ENCODE measurements at places on chromosomes 3 and 15. TPM values are rescaled to one million over a fixed set of nuclear protein-coding genes. Genes with fewer than 3 reads are reported as not detected.

The OR5K2 gene
- total RNA-seq: not detected

The SLC51A gene
- total RNA-seq: 1.1 TPM

The NPAP1 gene
- not detected for total RNA-seq

The C2CD4A gene
- 0.67 TPM for total RNA-seq

The EHHADH gene
- 11.1 TPM for total RNA-seq

The TEX55 gene
- not detected for total RNA-seq

GRCh38 chr3:43183456-43183855 lies 77.6 kb upstream of the POMGNT2 start:
- H3K4me3 ChIP-seq: no peak overlapping the region
- no peaks in the 10 kb centered on the region for H3K36me3 ChIP-seq
- H3K4me1 ChIP-seq: no peaks in the 10 kb centered on the region
- DNase-seq: no peak
- no peaks in the 10 kb centered on the region for H3K27me3 ChIP-seq

- peaks cover 13% of the 10 kb centered on the region for H3K36me3 ChIP-seq
- H3K4me3 ChIP-seq: no peak overlapping the region
- no peak for DNase-seq
- no peaks in the 10 kb centered on the region for H3K27me3 ChIP-seq
These were observed 12.2 kb downstream of the STAB1 start for GRCh38 chr3:52507359-52507758.

DNA sequence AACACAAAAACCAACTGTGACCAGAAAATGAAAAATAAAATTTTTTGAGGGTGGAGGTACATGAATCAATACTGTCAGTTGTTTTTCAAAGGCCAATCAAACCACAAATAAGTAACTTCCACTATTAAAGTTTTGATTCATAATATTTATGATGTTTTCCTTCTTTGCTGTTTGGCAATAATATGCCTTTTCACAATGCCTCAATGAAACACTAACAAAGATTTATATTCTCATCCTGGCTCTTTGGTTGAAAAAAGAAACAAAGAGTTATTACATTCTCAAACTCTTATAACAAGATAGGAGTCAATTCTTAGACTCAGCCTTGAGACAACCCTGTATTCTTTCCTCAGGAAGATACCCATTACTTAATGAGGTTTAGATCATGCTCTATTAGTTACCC lies 63.1 kb downstream of the C3orf70 start:
- no peak overlapping the region for H3K4me3 ChIP-seq
- H3K36me3 ChIP-seq: no peaks in the 10 kb centered on the region
- H3K27me3 ChIP-seq: no peaks in the 10 kb centered on the region
- no peaks in the 10 kb centered on the region for H3K4me1 ChIP-seq

- no peak for DNase-seq
- no peaks in the 10 kb centered on the region for H3K27me3 ChIP-seq
- H3K36me3 ChIP-seq: no peaks in the 10 kb centered on the region
- H3K4me3 ChIP-seq: no peak overlapping the region
These were observed 53.6 kb upstream of the THRB start for GRCh38 chr3:24548278-24548677.

GRCh38 chr15:64755427-64755940 lies 19.9 kb downstream of the RBPMS2 start:
- DNase-seq: no peak
- H3K4me3 ChIP-seq: no peak overlapping the region
- peaks cover 7% of the 10 kb centered on the region for H3K4me1 ChIP-seq
- no peak overlapping the region for H3K27ac ChIP-seq
- H3K27me3 ChIP-seq: no peaks in the 10 kb centered on the region
- no peaks in the 10 kb centered on the region for H3K36me3 ChIP-seq

DNA sequence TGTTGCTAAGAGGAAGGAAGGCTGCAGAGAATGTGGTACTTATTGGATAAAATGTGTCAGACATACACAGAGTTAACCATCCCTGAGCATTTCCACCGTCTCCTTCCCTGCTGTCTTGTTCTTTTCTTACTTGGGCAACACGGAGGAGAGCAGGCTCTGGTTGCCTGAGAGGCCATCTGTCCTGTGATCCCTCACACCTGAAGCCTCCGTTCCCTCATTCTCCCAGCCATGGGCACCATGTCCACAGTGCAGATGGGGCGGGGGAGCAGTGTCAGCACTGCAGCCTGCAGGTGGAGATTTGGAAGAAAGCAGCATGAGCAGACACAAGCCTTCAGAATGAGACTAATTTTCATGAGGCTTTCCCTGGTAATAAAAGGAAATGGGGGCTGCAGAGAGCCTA lies 133.7 kb downstream of the CHCHD6 start:
- H3K36me3 ChIP-seq: no peaks in the 10 kb centered on the region
- H3K27me3 ChIP-seq: no peaks in the 10 kb centered on the region
- H3K4me3 ChIP-seq: no peak overlapping the region
- H3K27ac ChIP-seq: no peak overlapping the region
- H3K4me1 ChIP-seq: no peaks in the 10 kb centered on the region
- DNase-seq: no peak

- H3K27ac ChIP-seq: no peak overlapping the region
- peaks cover 2% of the 10 kb centered on the region for H3K27me3 ChIP-seq
- H3K4me3 ChIP-seq: no peak overlapping the region
- peak; percentile 29 for DNase-seq
- no peaks in the 10 kb centered on the region for H3K36me3 ChIP-seq
- H3K4me1 ChIP-seq: peaks cover 9% of the 10 kb centered on the region
These were observed 11.6 kb upstream of the ZXDC start for GRCh38 chr3:126487151-126487771.

GRCh38 chr3:23202203-23202920 lies 765 bp upstream of the UBE2E2 start:
- H3K4me1 ChIP-seq: peaks cover 8% of the 10 kb centered on the region
- H3K27me3 ChIP-seq: no peaks in the 10 kb centered on the region
- H3K27ac ChIP-seq: peak overlapping the region; percentile 85
- no peaks in the 10 kb centered on the region for H3K36me3 ChIP-seq

- peak overlapping the region; percentile 21 for H3K27ac ChIP-seq
- DNase-seq: no peak
- no peaks in the 10 kb centered on the region for H3K4me1 ChIP-seq
- peaks cover 31% of the 10 kb centered on the region for H3K36me3 ChIP-seq
- H3K27me3 ChIP-seq: no peaks in the 10 kb centered on the region
These were observed 49.5 kb downstream of the TLE3 start for GRCh38 chr15:70048198-70048565.

DNA sequence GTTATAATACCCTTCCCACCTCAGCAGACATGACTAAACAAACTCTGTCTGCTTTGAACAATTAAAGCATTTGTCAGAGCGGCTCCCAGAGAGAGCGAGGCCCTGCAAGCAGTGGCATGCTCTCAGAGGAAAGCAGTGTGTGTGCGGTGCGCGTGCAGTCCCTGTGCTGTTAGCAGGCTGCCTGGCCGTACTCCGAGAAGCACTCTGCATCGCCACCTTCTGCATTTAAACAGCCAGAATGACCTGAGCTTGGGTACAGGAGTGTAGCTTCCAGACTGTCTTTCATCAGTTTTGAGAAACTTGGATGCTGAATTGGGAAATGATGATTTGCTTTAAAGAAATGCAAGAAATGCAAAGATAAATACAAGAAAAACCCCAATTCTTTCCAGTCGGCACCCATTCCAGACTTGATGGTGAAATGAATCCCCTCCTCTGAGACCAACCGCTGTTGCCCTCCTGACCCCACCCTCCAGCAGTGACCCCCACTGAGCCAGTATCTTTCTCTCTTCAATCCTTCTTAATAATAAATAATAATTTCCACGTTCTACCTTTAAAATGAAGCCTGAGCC lies 113.5 kb downstream of the VGLL4 start:
- no peaks in the 10 kb centered on the region for H3K27me3 ChIP-seq
- peak; percentile 85 for DNase-seq
- H3K36me3 ChIP-seq: no peaks in the 10 kb centered on the region
- no peaks in the 10 kb centered on the region for H3K4me1 ChIP-seq
- H3K27ac ChIP-seq: no peak overlapping the region

DNA sequence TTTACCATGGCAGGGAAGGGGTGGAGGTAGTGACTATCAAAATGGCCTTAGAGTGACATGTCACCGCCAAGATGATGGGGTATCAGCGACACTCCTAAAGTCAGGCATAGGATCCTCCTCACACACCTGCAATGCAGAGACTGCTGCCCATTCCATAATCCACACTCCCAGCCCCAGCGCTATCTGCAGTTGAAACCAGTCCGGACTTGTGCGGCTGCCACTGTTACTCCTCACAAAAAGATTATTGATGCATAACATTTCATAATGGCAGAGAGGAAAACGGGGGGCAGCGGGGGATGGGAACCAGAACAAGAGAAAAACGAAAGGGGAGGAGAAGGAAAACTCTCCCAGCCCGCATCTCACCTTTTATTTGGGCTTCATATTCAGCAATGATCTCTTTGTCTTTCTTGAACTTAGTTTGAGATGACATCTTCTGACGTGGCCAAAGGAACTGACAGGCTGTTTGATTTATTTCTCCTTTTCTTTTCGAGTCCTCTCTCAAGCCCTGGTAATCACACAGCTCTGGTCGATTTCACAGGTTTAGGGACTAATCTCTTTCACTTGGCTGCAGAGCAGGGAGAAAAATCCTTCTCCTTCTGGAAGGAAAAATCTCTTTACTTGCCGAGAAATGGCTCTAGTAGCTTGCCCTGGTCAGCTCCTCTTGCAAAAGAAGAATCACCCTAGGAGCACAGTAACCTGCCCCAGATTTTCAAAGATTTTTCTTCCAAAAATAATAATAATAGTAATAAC lies 749 bp downstream of the SRGAP3 start:
- no peaks in the 10 kb centered on the region for H3K27me3 ChIP-seq
- peaks cover 31% of the 10 kb centered on the region for H3K4me1 ChIP-seq
- no peak overlapping the region for H3K4me3 ChIP-seq
- no peak overlapping the region for H3K27ac ChIP-seq

- no peaks in the 10 kb centered on the region for H3K27me3 ChIP-seq
- no peaks in the 10 kb centered on the region for H3K4me1 ChIP-seq
- H3K36me3 ChIP-seq: no peaks in the 10 kb centered on the region
- H3K27ac ChIP-seq: no peak overlapping the region
- H3K4me3 ChIP-seq: no peak overlapping the region
These were observed 187.2 kb downstream of the TLE3 start for GRCh38 chr15:69910514-69910913.

GRCh38 chr3:114557791-114558190 lies 264.0 kb downstream of the TIGIT start:
- no peak overlapping the region for H3K4me3 ChIP-seq
- no peaks in the 10 kb centered on the region for H3K4me1 ChIP-seq
- no peaks in the 10 kb centered on the region for H3K27me3 ChIP-seq
- H3K36me3 ChIP-seq: no peaks in the 10 kb centered on the region

DNA sequence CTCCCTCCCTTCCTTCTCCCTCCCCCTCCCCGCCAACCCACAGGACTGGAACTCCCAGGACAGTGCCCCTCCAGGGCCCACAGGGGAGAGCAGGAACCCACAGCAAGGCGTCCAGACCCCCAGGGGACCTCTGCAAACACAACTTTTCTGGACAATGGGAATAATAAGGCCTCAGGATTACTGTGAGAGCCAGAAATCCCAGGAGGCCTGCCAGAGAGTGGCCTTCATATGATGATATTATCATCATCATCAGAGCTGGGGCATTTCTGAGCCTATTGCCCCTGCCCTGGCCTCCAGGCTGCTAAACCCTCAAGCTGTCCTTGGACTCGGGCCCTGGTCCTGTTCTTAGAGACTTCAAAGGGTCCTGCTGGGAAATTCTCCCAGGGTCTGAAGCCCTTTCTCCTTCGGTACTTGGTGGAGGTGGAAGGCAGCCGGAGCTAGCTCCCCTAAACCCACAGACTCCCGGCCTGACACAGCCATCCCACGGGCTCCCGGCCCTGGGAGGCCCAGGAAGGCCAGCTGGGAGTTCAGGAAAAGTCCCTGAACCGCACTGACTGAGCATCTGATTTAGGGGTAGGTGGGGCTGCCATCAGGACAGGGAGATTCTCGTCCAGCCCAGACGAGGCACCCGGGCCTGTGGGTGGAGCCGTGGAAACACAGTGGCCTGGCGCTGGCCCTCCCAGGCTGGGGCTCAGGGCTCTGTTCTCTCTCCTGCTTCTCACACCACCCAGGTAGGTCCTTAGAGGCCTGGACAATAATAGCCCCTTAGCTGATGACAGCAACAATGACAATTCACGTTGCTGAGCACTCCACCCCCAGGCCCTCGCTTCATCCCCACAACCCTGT lies 4.9 kb downstream of the CALML4 start:
- no peak overlapping the region for H3K4me3 ChIP-seq
- no peak for DNase-seq
- H3K27me3 ChIP-seq: no peaks in the 10 kb centered on the region
- H3K27ac ChIP-seq: no peak overlapping the region
- H3K4me1 ChIP-seq: no peaks in the 10 kb centered on the region

- no peaks in the 10 kb centered on the region for H3K36me3 ChIP-seq
- H3K4me1 ChIP-seq: no peaks in the 10 kb centered on the region
- no peak overlapping the region for H3K4me3 ChIP-seq
These were observed 807.2 kb upstream of the CFAP20DC start for GRCh38 chr3:59856934-59857460.

- no peaks in the 10 kb centered on the region for H3K4me1 ChIP-seq
- H3K27me3 ChIP-seq: no peaks in the 10 kb centered on the region
- H3K27ac ChIP-seq: no peak overlapping the region
- H3K4me3 ChIP-seq: no peak overlapping the region
These were observed 84.9 kb upstream of the LRRFIP2 start for GRCh38 chr3:37259291-37259690.

DNA sequence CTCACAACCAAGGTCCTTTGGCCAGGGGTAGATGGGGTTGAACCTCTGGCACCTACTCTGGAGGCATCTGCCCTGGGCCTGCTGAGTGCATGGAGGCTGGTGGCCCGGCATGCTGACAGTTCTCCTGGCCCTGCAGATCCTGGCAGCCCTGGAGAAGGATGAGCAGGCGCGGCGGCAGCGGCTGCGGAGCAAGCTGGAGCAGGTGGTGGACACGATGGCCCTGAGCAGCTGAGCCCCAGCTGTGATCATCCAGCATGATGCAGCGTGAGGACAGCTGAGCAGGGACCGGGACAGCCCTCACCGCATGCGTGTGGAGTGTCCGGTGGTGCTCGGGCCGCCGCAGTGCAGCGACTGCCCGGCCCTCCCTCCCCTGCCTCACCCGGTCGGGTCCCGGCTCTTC lies 50.9 kb downstream of the PLXNA1 start:
- H3K4me3 ChIP-seq: no peak overlapping the region
- H3K36me3 ChIP-seq: no peaks in the 10 kb centered on the region
- no peak for DNase-seq
- no peaks in the 10 kb centered on the region for H3K27me3 ChIP-seq
- no peak overlapping the region for H3K27ac ChIP-seq
- H3K4me1 ChIP-seq: no peaks in the 10 kb centered on the region

GRCh38 chr15:90178468-90179435 lies 22.4 kb upstream of the SEMA4B start:
- no peak overlapping the region for H3K4me3 ChIP-seq
- DNase-seq: no peak
- no peaks in the 10 kb centered on the region for H3K4me1 ChIP-seq
- no peaks in the 10 kb centered on the region for H3K36me3 ChIP-seq

GRCh38 chr3:32948625-32949445 lies 2.6 kb upstream of the CCR4 start:
- H3K36me3 ChIP-seq: no peaks in the 10 kb centered on the region
- no peak for DNase-seq
- no peak overlapping the region for H3K4me3 ChIP-seq
- H3K4me1 ChIP-seq: no peaks in the 10 kb centered on the region
- no peak overlapping the region for H3K27ac ChIP-seq
- no peaks in the 10 kb centered on the region for H3K27me3 ChIP-seq

GRCh38 chr3:12719541-12719940 lies 39.5 kb downstream of the TMEM40 start:
- H3K27ac ChIP-seq: no peak overlapping the region
- no peaks in the 10 kb centered on the region for H3K4me1 ChIP-seq
- no peak for DNase-seq
- H3K4me3 ChIP-seq: no peak overlapping the region

Data from lung (tissue), 17 donors.